Mammary epithelial cell (primary cell): ENCODE measurements at places on chromosomes 12 and 14. TPM values are rescaled to one million over a fixed set of nuclear protein-coding genes. Genes with fewer than 3 reads are reported as not detected.

ASIC1 gene
- polyA plus RNA-seq, result 6.4 TPM

AMN gene
- polyA plus RNA-seq, result not detected

TSPAN19 gene
- polyA plus RNA-seq, result 0.09 TPM

MRPL42 gene
- 45.1 TPM for polyA plus RNA-seq

IQSEC3 gene
- not detected for polyA plus RNA-seq

OR10G3 gene
- not detected for polyA plus RNA-seq

STXBP6 gene
- polyA plus RNA-seq, result 0.18 TPM

TAS2R19 gene
- not detected for polyA plus RNA-seq

OR4E1 gene
- not detected for polyA plus RNA-seq

MYH6 gene
- not detected for polyA plus RNA-seq

PTHLH gene
- 246 TPM for polyA plus RNA-seq

SLC35F4 gene
- not detected for polyA plus RNA-seq

TESPA1 gene
- polyA plus RNA-seq, result not detected

REM2 gene
- polyA plus RNA-seq, result 0.09 TPM

ASCL1 gene
- not detected for polyA plus RNA-seq

CPNE6 gene
- polyA plus RNA-seq, result not detected

C12orf50 gene
- not detected for polyA plus RNA-seq

HAL gene
- polyA plus RNA-seq, result 0.24 TPM

NEDD1 gene
- 20.9 TPM for polyA plus RNA-seq

KRAS gene
- 10.0 TPM for polyA plus RNA-seq

KRT79 gene
- not detected for polyA plus RNA-seq

METAP2 gene
- polyA plus RNA-seq, result 64.5 TPM

DPY19L2 gene
- not detected for polyA plus RNA-seq

DLGAP5 gene
- 18.1 TPM for polyA plus RNA-seq

KRT77 gene
- not detected for polyA plus RNA-seq

PRIMA1 gene
- 0.06 TPM for polyA plus RNA-seq

ZNF891 gene
- polyA plus RNA-seq, result 0.20 TPM

ESPL1 gene
- polyA plus RNA-seq, result 10.0 TPM

PIWIL1 gene
- not detected for polyA plus RNA-seq

DPF3 gene
- 0.57 TPM for polyA plus RNA-seq

ITPR2 gene
- 4.2 TPM for polyA plus RNA-seq

ARMH4 gene
- 0.46 TPM for polyA plus RNA-seq

SERPINA4 gene
- not detected for polyA plus RNA-seq

MMP19 gene
- 0.74 TPM for polyA plus RNA-seq

SYCP3 gene
- polyA plus RNA-seq, result not detected

ZDHHC22 gene
- not detected for polyA plus RNA-seq

SLCO1C1 gene
- polyA plus RNA-seq, result not detected

ATF1 gene
- polyA plus RNA-seq, result 29.7 TPM

SALL2 gene
- 2.1 TPM for polyA plus RNA-seq

DLST gene
- 151 TPM for polyA plus RNA-seq

RNASE1 gene
- not detected for polyA plus RNA-seq

TGFB3 gene
- polyA plus RNA-seq, result 1.5 TPM

TMEM233 gene
- polyA plus RNA-seq, result not detected

ADCY4 gene
- polyA plus RNA-seq, result 0.10 TPM

PLEKHD1 gene
- polyA plus RNA-seq, result not detected
